NCI-H460 (cell line): ENCODE measurements at places on chromosomes 7 and 10.
A peak's percentile ranks its signal among the peaks of the same experiment; 100 is the strongest.

DNA sequence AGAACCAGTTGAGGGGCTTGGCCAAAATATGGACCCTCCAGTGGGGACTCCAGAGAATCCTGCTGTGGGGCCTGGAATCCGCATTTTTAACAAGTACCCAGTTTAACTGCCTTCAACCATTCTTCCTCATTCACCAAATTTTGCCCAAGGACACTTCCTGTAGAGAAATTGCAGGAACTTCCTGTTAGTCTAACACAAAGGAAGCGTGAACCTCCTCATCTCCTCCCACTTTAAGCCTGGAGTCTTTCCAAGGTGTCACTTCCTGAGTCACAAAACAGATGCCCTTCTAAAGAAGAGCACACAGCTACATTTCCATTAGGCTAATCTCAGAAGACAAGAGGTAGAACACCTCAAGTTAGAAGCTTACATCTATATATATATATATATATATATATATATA lies 188.4 kb downstream of the PPP1R17 start:
- DNase-seq = no peak

DNA sequence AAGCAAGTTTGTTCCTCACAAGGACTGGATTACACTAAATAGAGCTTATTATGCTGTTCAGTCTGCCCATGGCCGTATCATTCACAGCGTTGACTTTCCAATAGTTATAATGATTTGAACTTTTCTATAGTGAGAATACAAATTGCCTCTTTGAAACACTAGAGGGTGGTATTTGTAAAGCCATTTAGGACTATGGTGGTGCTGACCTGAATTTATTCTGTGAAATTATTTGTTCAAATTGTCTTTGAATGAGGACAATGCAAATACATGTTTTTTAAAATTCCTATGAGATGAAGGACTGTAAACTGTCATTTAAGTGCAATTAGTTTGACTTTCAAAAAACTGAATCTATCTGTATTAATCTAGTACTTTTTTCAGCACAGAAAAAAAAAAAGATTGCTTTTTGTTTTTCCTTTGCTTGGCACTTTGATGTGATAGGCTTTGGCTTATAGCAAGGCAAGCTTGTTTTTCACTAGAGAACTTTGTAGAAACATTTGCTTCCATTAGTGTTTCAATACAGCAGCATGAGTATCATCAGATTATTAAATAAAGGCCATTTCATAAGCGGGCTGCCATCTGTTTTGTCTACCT lies 122.7 kb upstream of the TMEM229A start:
- DNase-seq = peak; percentile 31

- DNase-seq = no peak
Measured at GRCh38 chr7:37987732-37988131, 67.3 kb downstream of the EPDR1 start.

DNA sequence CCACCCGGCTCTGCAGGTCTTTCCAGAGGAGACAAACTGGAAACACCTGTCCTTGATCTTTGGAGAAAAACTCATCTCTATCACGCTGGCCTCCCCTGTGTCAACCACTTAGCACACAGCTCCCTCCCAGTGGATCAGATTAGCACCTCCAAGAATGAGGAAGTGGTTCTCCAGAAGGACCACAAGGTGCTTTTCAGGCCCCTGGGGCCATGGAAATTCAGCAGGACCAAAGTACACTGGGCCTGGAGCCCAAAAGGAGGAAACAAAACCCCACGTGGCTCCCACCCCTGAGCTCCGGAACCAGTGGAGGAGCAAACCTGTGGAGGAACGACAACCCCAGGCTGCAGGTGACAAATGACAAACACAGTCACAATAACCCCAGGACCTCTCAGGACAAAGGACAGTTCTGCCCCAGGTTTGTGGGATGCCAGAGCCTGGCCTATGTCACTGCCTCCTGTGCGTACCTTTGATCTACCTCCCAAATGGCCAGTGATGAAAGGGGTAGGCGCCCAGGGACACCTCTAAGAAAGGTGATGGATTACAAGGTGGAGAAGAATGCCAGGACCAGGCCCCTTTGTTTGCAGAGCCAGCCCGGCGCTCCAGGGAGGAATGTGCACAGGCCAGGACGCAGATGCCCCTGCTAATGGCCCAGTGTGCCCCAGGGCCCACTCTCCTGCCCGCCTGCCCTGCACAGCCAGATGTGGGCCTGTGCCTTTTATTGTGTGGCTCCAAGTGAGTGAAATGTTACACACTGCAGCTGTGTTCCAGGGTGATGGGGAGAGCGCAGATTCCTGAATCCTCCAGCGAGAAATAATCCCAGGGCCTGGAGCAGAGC lies 5.7 kb downstream of the TNS3 start:
- no peak for DNase-seq

- no peak for DNase-seq
Measured at GRCh38 chr7:151379534-151380198, 30.2 kb downstream of the WDR86 start.

GRCh38 chr7:103710247-103710646 lies 264.2 kb upstream of the SLC26A5 start:
- no peak for DNase-seq

- no peak for DNase-seq
Measured at GRCh38 chr7:100893910-100894721, 1.6 kb downstream of the ACHE start.

DNA sequence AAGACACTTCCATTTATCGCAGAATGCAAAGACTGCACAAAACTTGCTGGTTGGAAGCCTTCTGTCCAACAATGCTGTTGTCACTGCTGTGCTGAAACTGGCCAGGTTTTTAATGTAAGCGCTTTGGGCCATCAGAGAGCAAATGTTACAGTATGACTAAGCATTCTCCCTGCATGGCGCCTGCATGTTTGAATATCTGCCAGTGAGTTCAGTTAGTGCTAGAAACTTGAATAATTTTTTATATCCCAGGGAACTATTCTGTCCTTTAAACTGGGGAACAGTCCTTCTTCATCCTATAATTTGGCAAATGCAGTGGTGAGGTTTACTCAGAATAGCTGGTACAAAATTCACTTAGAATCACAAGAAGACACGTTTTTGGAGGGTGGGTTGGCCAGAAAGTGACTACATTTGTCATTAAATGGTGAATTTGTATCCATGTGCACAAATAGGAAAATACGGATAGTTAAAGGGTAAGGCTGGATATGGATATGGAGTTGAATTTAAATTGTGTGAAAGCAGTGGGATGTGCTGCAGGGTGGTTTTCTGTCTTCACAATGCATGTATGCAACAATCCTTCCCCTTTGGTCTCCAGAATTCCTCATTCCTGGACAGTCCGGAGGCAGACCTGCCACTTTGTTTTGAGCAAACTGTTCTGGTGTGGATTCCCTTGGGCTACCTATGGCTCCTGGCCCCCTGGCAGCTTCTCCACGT lies 1.7 kb downstream of the ABCC2 start:
- DNase-seq = peak; percentile 84
